ENCODE measurements at places on chromosomes 3 and 15. TPM values are rescaled to one million over a fixed set of nuclear protein-coding genes. Genes with fewer than 3 reads are reported as not detected.
A peak's percentile ranks its signal among the peaks of the same experiment; 100 is the strongest.

DNA sequence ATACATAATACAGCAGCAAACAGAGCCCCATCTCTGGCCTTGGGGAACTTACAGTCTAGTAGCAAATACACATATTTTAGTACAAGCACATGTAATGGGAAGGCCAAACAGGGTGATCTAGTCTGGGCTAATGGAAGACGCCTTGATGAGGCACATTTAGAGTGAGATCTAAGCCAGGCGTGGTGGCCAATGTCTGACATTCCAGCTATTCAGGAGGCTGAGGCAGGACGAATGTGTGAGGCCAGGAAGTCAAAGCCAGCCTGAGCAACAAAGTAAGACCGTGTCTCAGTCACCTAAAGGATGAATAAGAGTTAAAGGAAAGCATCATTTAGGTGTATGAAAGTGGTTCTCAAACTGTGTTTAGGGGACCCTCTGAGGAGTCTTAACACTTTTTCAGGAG, 291.9 kb downstream of the MAGI1 start:
- ATAC-seq, result no peak

DNA sequence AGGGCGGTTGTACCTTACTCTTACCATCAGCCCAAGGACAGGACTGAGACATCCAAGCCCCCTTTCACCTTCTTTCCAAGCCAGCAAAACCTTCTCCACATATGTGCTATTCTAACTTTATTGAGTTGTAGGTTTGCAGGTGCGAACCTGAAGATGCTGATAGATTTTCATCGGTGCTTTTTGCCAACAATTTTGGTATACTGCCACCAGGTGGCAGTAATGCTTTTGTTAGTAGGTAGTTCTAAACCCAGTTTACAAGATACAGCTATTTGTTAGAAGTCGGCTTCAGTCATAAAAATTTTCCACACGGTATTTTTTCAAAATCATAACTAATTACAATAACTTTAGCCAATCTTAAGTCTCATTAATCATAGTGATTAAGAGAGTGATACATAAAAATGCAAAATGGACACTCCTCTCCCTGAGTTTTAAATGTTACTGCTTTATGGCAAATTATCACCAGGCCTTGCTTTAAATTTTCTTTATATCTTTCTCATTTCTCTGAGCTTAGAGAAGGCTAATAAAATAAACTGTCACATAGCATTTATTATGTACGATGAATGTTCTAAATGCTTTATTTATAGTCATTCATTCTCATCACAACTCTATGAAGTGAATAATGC, 636 bp downstream of the TBC1D21 start:
- ATAC-seq, result peak; percentile 40

GRCh38 chr3:12335421-12335820, 46.6 kb downstream of the PPARG start:
- no peak for ATAC-seq

DNA sequence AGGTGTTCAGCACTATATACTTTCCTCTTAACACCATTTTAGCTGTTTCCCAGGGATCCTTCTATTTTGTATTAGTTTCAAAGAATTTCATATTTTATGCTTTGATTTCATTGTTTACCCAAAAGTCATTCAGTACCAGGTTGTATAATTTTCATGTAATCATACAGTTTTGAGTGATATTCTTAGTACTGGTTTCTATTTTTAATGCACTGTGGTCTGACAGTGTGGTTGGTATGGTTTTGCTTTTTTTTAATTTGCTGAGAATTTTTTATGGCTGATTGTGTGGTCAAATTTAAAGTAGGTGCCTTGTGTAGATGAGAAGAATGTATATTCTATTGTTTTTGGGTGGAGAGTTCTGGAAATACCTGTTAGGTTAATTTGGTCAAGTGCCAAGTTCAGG, 323.4 kb upstream of the EPHA6 start:
- no peak for ATAC-seq

DNA sequence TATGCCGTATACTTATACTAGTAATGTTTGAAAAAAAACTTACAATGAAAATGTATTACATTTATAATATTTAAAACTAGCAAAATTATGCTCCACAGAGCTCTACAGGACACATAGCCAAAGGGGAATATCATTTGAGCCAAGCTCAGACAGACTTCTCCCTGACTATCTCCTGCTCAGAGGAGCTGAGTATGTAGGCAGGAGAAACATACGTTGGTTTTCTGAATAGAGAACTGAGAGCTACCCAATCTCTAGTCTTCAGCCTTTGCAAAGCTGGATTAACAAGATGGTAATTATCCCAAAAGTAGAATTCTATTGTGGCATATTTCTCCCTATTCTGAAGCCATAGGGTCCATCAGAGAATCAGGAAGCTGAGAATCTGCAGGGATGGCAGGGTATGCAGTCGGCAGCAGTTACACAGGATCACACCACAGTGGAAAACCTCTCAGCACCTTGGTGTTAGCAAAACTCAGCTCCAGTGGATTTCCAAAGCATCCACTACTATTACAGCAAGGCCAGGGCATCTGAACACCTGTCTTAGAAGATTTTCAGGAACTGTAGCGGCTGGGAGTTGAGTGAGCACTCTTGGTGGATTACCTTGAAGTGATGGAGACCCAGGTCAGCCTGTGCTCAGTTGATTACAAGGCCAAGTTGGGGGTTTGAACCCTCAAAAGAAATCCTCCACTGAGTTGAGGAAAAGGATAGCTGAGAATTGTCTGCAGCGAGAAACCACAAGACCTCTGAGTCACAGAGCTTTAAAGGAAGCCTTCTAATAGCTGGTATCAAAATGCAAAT, 30.1 kb downstream of the GPR15 start:
- ATAC-seq, result no peak

- ATAC-seq, result no peak
Observed at GRCh38 chr3:170117134-170117533, 64.4 kb downstream of the PHC3 start.

- ATAC-seq, result no peak
Observed at GRCh38 chr3:31709005-31709404, 176.3 kb downstream of the STT3B start.

Gene SLC24A5
- total RNA-seq, result 0.31 TPM

Gene CCDC13
- 1.0 TPM for total RNA-seq

Gene HIGD2B
- total RNA-seq, result 0.38 TPM

Gene C3orf85
- total RNA-seq, result not detected

Gene GABRR3
- total RNA-seq, result 0.33 TPM

Gene TRIM71
- total RNA-seq, result 0.05 TPM

Gene IL17RE
- 0.54 TPM for total RNA-seq

All from motor neuron (in vitro differentiated cells).